ENCODE measurements at places on chromosomes 4 and X. TPM values are rescaled to one million over a fixed set of nuclear protein-coding genes. Genes with fewer than 3 reads are reported as not detected.

AWAT2 gene
- not detected for total RNA-seq

GRCh38 chr4:185171373-185172071 lies 28.5 kb downstream of the SLC25A4 start:
- no peak for DNase-seq
- peaks cover 4% of the 10 kb centered on the region for H3K4me1 ChIP-seq
- no peaks in the 10 kb centered on the region for H3K27me3 ChIP-seq
- peaks cover 15% of the 10 kb centered on the region for H3K36me3 ChIP-seq

GRCh38 chr4:52071791-52072546 lies 20.9 kb downstream of the SPATA18 start:
- no peaks in the 10 kb centered on the region for H3K36me3 ChIP-seq
- no peaks in the 10 kb centered on the region for H3K27me3 ChIP-seq
- no peak overlapping the region for H3K27ac ChIP-seq
- H3K4me1 ChIP-seq: no peaks in the 10 kb centered on the region

DNA sequence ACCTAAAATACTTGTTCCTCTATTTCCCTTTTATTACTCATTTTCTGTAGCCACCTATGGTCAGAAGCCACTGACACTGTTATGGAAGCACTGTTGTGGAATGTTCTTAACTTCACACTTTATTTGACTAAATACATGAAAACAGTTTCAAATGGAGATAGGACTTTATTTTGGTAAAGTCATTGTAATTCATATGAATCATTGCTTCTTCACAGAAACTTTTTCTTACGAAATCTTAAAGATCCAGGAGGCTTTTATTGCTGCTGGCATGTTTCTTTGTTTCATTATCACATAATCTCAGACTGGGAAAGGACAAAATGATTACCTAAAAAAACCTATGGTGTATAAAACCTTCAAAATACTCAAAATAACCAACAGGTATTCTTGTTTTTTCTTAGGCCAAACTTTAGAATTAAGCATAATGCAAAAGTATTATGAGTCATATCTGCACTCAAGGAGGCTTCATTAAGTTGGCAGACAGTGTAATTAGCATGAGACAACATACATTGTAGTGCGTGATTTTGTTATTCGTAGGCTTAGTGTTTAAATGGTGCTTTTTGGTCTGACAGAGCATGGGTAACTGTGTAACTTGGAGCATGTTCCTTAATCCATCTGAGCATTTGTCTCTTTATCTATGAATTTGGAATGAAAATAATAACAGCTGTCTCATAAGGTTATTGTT lies 58.0 kb downstream of the SH3BGRL start:
- H3K4me3 ChIP-seq: no peak overlapping the region
- H3K27ac ChIP-seq: no peak overlapping the region
- no peaks in the 10 kb centered on the region for H3K27me3 ChIP-seq
- DNase-seq: no peak
- no peaks in the 10 kb centered on the region for H3K36me3 ChIP-seq

DNA sequence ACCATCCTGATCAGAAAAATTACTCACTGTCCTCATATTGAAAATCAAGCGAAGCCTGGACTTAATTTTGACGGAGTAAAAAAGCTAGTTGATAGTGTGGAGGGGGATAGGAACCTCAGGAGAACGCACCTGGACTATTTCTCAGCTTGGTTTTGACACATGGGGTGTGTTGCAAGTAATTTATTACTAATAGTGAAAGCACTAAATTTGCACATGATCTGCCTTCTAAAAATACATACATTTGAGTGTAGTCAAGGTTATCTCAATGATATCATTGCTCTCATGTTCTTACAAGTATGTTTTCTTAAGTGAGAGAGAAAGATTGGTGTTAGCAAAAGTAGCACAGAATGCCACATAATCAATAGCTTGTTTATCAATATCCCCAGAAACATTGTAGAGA lies 29.5 kb downstream of the LRIT3 start:
- no peak overlapping the region for H3K4me3 ChIP-seq
- no peaks in the 10 kb centered on the region for H3K27me3 ChIP-seq
- H3K27ac ChIP-seq: no peak overlapping the region
- no peaks in the 10 kb centered on the region for H3K4me1 ChIP-seq

DNA sequence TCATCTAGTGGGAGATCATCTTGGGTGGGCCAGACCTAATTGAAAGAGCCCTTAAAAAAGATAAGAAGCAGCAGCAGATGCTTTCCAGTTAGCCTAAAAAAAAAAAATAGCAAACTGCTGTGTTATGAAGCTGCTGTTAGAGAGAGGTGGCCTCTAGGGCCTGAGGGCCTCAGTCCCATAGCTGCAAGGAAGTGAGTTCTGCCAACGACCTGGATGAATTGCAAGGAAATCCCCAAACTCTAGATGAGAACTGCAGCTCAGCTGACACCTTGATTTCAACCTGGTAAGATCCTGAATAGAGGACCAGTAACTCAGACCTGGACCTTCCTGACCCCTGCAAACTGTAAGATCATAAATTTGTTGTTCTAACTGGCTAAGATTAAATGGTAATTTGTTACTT lies 275.2 kb downstream of the TENM3 start:
- no peak for DNase-seq
- H3K4me3 ChIP-seq: no peak overlapping the region
- no peak overlapping the region for H3K27ac ChIP-seq
- H3K4me1 ChIP-seq: no peaks in the 10 kb centered on the region
- no peaks in the 10 kb centered on the region for H3K27me3 ChIP-seq

DNA sequence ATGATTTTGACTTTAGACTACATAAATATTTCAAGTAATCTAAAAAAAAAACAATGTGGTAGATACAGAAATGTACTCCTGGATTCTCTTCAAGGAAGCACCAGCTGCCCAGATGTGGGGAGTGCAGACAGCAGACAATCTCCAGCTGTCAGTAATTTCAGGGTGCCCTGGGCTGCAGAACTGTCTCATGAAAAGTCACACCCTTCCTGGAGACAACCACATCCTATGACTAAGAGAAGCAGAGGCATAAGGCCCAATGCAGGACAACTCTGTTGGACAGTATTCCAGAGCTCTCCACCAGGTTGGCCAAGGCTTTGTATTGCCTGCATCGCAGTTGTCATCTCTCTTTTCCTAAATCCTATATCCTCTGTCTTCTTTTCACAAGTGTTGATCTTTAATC lies 34.4 kb upstream of the BLTP1 start:
- H3K27me3 ChIP-seq: no peaks in the 10 kb centered on the region
- peaks cover 25% of the 10 kb centered on the region for H3K4me1 ChIP-seq
- peak; percentile 31 for DNase-seq
- H3K36me3 ChIP-seq: no peaks in the 10 kb centered on the region
- H3K4me3 ChIP-seq: no peak overlapping the region
- no peak overlapping the region for H3K27ac ChIP-seq

Measured in CD4-positive, alpha-beta memory T cell (primary cell).